ENCODE measurements at places on chromosomes 11 and 22.
A peak's percentile ranks its signal among the peaks of the same experiment; 100 is the strongest.

DNA sequence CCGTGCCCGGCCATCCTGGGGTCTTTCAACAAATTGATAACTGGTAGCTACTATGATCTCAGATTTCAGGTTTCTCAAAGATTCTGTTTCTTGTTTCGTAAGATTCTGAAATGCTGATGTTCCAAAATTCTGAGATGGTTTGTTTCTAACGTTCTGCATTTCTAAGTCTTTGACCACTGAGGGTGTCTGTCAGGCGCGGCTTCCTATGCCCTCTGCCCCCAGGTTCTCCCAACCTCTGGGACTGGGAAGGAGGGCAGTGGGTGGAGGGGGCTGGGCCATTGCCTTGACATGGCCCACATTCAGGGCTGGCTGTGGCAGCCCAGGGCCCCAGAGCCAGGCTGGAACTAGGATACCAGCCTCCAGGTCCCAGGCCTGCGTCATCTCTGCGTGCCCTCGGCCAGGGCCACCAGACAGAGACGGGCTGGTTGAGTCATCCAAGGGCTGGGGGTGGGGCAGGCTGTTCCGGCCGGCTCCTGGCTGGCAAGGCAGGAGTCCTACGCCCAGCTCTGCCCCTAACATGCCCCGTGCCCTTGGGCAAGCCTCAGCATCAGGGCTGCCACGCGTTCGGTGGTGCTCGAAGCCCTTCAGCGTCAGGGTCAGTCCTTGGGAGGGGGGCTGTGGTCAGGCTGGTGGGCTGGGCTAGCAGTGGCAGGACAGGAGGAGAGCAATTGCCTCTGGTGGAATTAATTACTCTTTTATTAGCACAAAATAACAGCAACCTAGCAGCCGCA is 5.2 kb downstream of the TMEM134 start:
- DNase-seq = no peak

- no peak for DNase-seq
Observed at GRCh38 chr22:37196539-37197450, 8.7 kb upstream of the C1QTNF6 start.

DNA sequence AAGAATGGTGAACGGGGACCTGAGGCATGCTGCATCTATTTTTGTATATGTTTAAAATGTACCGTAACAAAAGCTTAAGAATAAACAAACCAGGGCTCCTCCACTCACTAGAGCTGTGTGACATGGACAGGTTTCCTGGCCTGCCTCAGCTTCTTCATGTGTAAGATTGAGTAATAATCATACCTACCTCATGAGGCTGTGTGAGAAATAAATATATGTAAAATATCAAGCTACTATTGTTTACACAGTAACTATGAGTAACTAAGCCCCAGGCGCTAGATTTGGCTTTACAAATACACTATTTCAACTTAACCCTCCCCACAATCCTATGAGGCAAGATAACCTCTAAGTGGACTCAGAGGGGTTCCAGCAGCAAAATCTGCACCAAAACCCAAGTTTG is 66.4 kb downstream of the SMCO4 start:
- no peak for DNase-seq

DNA sequence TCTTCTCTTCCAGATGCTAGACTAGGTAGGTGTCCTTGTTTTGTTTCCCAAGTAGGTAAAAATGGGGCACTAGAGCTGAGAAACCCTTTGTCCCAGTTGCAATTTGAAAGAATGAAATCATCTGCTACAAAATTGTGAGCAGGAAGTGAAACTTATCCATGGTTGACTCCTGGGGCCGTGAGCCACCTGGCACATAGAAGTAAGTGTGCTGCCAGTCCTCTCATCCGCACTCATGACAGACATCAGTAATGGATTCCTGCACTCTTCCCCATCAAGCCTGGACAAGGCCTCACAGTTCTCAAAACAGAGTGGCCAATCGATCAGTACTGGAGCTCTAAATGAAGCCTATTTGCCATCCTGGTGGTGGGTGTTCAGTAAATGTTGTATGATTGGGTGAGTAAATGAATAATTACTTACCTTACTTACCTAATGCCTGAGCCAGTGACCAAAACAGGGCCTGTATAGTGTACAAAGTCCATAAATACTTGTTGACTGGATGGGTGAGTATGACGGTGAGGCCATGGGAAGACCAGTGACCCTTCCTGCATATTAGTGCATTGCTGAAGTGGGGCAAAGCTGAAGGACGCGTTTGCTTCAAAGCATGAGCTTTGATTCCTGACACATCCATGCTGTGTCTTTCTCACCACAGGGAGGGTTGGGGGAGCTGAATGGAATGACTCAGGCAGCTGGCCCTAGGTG is 68.9 kb upstream of the HEPHL1 start:
- no peak for DNase-seq

DNA sequence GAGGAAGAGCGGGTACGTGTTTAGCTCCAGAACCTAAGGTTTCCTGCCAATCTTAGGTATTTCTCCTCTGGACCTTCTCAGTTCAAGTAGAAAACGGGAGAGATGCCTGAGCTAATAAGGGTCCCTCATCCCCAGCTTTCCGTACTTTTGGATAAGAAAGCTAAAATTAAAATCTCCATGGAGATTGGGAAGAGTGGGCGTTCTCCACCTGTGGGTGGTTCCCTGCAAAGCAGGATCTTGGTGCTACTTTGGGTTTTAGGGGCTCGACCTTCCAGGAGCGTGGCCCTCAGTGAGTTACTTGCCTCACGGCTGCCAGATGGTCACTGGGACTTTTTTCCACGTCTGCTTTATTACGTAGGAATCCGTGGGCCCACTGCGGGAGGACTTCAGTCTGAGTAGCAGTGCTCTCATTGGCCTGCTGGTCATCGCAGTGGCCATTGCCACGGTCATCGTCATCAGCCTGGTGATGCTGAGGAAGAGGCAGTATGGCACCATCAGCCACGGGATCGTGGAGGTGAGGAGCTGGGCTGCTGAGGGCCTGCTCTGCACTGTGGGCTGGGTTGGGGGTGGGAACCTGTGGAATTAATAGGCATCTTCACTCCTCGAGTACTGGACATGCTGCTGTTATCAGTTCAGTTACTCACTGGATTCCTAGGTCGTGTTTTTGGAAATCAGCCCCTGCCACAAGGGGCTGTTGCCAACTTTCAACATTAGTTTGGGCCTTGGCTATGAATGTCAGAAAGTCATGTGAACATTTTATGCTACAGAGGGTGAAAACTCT is 17.8 kb upstream of the ST14 start:
- no peak for DNase-seq

GRCh38 chr11:103875855-103876510 is 160.5 kb upstream of the DDI1 start:
- no peak for DNase-seq

DNA sequence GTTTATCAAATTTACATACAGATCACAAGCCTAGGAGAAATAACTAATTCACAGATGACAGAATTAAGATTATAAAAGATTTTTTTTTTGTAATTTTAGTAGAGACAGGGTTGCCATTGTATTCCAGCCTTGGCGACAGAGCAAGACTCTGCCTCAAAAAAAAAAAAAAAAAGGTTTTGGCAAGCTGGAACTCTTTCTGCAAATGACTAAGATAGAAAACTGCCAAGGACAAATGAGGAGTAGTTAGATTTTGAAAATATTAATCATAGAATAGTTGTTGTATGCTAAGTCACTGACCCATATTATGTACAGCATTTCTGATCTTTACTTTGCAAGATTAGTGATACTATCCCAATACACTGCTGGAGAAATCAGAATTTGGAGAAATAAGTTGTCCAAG is 99.2 kb downstream of the C11orf65 start:
- no peak for DNase-seq

DNA sequence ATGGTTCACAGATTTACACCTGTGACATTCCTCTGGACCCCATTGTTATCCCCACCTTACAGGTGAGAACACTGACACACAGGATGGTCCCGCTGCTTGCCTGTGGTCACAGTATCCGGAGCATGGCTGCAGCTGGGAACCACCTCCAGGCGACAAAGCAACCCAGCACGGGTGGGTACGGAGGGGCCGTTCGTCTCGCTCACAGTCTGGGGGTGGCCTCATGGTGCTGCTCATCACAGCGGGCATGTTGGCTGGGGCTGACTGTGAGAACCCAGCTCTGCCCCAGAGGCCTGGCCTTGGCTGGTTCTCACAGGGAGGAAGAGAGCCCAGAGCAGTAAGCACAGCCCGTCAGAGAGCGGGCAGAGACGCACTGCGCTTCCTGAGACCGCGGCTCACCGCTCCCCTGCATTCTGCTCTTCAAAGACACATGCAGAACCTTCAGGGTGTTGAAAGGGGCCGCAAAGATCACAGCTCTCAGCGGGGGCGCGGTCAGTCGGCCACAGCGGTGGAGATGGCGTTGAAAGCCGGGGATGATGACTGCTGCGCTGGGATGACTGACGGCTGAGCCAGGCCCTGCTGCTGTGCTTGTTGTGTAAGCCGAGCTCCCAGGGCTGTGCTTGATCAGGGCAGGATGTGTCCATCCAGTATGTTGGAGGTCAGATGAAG is 423.0 kb downstream of the BRD1 start:
- DNase-seq = no peak

GRCh38 chr11:112903340-112903739 is 57.9 kb upstream of the NCAM1 start:
- no peak for DNase-seq

DNA sequence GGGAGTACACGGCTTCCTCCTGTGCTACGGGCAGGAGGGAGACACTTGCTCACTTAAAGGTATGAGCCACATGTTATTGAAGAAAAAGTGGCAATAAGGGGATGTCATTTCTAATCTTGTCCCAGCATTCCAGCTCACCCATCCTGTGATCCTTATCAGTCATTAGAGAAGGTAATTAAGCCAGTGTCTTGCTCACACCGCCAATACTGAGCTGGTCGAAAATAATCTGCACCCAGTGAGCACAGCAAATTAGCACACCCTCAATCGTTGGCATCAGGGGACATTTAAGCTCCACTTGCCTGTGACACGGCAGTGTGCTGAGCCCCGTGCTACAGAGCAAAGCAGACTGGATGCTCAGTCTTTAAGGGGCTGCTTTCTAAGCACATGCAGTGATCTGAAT is 510.7 kb downstream of the OPCML start:
- no peak for DNase-seq

GRCh38 chr22:43512279-43512678 is 100.5 kb downstream of the MPPED1 start:
- DNase-seq = no peak

GRCh38 chr11:77127920-77128691 is at the start of gene MYO7A:
Gene MYO7A, plus strand, starts transcription at chr11:77128246. Its CDS starts 2,389 bp downstream, at chr11:77130635.
- DNase-seq = no peak

- no peak for DNase-seq
Observed at GRCh38 chr11:65589444-65590239, 6.0 kb downstream of the KCNK7 start.

GRCh38 chr22:25084405-25085107 is 115.1 kb upstream of the CRYBB3 start:
- DNase-seq = no peak

- no peak for DNase-seq
Observed at GRCh38 chr22:42842658-42843370, 14.3 kb downstream of the ARFGAP3 start.

DNA sequence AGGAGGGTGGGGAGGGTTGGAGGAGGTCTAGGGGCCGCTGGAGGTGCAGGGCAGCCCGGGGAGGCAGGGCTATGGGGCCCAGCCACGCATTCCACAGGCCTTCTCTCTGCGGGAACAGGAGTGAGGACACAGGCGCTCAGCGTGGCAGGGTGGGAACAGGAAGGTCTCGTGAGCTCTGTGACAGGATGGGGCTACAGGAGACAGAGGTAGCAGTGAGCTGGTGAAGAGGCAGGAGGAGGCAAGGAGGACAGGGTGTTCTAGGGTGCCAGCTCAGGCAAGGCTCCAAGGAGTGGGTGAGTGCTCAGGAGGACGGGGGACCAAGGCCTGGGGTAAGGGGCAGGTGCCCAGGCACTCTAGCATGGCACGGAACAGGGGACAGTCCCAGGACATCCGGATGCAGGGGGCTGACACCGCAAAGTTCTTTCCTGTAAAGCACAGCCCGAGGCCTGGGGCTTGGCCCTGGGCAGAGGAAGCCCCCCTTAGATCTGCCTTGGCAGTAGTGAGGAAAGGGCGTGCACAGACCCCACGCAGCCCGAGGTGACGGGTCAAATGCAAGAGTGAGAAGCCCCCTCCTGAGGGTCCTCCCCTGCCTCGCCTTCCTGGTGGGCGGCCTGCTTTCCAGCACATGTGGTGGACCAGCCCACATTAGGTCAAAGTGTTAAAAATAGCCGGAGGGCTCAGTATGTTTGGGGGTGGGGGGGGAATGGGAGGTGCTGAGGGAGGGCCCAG is 4.7 kb upstream of the NEAT1 start:
- peak; percentile 44 for DNase-seq
